Cardiac ventricle fibroblast (primary cell): ENCODE measurements at places on chromosomes 12 and 14. TPM values are rescaled to one million over a fixed set of nuclear protein-coding genes. Genes with fewer than 3 reads are reported as not detected.

Gene RTL1
- total RNA-seq = not detected in 2 replicates

Gene GLT8D2
- 71.8 and 79.5 TPM in 2 replicates for total RNA-seq

Gene ST8SIA1
- total RNA-seq = 4.0 and 5.2 TPM in 2 replicates

Gene SERPINA1
- 0.20 TPM in 1 of 2 replicates, not detected in the other for total RNA-seq

Gene MYO1H
- not detected in 2 replicates for total RNA-seq

Gene HOXC12
- total RNA-seq = not detected in 2 replicates

Gene LRRC10
- total RNA-seq = not detected in 2 replicates

Gene P3H3
- total RNA-seq = 66.9 and 86.2 TPM in 2 replicates

Gene PLEKHG7
- 0.06 TPM in 1 of 2 replicates, not detected in the other for total RNA-seq

Gene GLTP
- 29.8 and 44.0 TPM in 2 replicates for total RNA-seq
